Erythroblast (primary cell): ENCODE measurements at places on chromosomes 12 and 14.

DNA sequence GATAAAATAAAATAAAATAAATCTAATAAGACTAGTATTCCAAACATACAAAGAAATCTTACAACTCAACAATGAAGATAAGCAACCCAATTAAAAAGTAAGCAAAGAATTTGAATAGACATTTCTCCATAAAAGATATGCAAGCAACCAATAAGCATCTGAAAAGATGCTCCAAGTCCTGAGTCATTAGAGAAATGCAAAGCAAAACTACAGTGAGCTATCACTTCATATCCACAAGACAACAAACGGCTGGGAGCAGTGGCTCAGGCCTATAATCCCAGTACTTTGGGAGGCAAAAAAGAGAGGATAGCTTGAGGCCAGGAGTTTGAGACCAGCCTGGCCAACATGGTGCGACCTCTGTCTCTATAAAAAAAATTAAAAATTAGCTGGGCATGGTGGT lies 26.8 kb downstream of the ZFYVE1 start:
- DNase-seq: no peak

DNA sequence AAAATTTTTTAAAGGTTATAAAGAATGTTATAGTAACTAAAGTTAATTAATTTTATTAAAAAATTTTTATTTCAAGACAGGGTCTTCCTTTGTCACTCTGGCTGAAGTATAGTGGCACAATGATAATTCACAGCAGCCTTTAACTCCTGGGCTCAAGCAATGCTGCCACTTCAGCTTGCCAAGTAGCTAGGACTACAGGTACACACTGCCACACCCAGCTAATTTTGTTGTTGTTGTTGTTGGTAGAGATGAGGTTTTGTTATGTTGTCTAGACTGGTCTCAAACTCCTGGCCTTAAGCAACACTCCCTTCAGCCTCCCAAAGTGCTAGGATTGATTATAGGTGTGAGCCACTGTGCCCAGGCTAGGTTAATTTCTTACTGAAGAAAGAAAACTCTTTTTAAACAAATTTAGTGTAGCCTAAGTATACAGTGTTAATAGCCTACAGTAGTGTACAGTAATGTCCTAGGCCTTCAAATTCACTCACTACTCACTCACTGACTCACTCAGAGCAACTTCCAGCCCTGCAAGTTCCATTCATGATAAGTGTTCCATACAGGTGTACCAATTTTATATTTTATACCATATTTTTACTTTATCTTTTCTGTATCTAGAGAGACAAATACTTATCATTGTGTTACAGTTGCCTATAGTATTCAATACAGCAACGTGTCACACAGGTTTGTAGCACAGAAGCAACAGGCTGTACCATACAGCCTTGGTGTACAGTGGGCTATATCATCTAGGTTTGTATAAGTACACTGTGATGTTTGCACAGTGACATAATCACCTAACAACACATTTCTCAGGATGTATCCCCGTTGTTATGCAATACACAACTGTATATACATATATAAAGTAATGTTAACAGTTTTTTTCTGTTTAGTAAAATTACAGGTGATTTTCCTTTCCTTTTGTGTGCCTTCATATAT lies 24.7 kb upstream of the DNAAF2 start:
- no peak for DNase-seq

- DNase-seq: no peak
Measured at GRCh38 chr12:126385785-126386184, 1320.5 kb downstream of the AACS start.

DNA sequence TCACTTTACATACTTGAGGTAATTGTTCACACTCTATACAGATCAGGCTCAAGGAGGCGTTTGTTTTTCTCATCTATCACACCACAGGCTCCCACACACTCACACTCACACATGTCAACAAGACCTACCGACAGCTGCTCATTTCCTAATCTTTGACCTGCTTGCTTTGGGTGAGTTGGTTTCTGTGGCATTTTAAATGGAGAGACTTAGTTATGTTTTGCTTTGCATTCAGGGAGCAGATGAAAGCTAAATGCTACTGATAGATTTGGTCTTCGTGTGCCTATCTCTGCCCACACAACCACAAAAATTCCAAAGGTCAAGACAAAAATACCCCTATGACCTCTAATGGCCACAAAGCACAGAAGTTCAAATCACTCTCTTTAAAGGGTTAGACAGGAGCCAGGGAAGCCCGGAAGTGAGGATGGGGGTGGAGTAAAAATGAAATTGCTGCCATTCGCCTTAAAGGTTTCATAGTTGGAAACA lies 203.5 kb upstream of the G2E3 start:
- no peak for DNase-seq

DNA sequence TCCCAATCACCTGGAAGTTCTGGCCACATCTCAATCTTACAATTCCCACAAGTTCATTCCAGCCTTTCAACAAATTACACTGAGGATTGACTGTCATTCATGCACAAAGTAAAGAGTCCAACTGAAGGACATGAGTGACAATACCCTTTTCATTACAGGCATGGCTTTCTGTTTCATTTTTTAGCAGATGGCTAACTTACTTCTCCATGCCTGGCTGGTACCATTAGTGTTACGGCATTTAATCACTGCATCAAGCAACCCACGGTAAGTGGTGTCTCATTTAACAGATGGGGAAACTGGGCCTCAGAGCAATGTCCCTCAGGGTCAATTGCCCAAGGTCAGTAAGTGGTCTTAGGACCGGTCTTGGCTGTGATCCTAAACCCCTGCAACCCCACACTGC lies 114.4 kb downstream of the PRICKLE1 start:
- DNase-seq: no peak

DNA sequence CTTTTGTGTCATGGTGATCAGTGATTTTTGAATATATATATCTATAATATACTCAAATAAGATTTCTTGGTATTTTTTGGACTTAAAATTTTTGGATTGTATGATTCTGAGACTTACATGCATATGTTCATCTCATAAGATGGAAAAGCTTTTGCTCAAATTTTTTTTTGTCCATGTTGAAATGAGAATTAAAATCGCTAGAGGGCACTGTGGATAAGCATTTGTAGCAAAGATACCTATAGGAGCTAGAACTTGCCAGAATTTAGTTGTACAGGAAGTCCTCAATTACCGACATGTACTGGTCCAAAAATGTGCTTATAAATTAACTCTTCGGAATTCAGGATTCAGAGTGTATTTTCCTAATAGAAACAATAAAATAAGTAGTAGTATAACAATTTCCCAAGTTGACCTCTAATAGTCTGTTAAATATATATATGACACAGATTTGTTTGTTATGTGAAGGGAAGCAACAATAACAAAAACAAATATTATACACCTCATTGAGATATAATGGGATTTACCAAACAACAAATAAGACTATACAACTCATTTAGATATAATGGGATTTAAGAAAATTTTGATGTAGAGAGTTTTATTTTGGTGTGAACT lies 179.6 kb downstream of the TMEM117 start:
- peak; percentile 41 for DNase-seq

GRCh38 chr12:109504068-109504467 lies 26.6 kb downstream of the UBE3B start:
- no peak for DNase-seq

DNA sequence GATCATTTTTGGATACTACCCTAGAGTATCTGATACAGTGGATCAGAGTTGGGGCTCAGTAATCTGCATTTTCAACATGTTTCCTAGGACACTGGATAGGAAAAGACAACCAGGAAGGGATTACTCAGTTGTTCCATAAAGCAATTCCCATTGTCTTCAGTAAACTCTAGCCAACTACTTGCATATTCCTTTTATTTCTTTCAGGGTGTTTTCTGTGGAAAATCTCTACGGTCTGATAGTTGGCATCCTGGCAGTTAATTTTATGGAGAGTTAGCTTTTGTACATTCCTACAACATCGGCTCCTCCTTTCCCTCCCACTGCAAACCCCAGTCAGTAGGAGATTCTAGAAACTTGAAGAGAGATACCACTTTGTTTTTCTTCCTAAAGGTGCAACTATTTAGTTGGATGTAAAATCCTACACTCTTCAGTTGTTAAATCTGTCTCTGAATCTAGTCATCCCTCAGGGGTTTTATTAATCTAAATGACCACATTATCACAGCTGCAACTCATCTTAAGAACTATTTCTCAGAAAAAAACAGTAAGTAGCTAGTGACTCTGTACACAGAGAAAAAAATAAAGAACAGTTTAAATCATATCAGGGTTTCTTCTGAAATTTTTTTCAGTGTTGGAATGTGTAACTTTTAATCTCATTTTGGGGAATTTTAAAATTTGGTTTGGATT lies 103.9 kb downstream of the PDE3A start:
- no peak for DNase-seq

- no peak for DNase-seq
Measured at GRCh38 chr12:49903351-49903699, 375 bp downstream of the FAIM2 start.

- no peak for DNase-seq
Measured at GRCh38 chr12:125201940-125202339, 136.7 kb downstream of the AACS start.

DNA sequence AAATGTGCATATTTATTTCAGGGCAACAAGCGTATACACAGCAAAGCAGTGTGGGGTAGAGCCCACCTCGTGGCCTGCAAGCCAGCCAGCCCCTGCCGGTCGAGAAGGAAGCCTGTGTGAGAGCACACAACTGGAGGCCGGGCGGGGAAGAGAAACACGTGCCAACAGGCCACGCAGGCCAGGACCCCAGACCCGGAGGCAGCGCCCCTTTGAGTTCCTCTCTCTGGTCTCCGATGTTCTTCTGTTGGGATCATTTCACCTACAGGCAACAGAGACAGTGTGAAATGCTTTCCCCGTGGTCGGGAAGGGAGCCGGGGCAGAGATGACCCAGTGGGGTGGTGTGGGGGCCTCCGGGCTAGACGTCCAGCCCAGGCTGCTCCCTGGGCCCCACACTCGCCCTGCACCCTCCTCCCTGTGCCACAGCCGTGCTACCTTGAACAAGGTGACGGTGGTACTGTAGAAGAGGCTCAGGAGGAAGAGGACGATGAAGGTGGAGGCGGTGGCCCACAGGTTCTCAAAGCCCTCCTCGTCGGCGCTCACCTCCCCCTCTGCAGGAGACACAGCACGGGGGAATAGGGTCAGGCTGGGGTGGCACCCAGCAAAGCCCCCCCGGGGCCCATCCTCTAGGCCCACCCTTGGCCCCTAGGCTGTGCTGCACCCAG lies 325.5 kb downstream of the TMEM121 start:
- no peak for DNase-seq

- peak; percentile 18 for DNase-seq
Measured at GRCh38 chr12:109291521-109292341, 17.4 kb downstream of the FOXN4 start.

- no peak for DNase-seq
Measured at GRCh38 chr12:95102916-95103671, 29.7 kb upstream of the NR2C1 start.

GRCh38 chr14:34629657-34630529 lies at the start of gene SNX6:
Gene SNX6, minus strand, starts transcription at chr14:34630148. Its CDS starts 32 bp downstream, at chr14:34630116.
- DNase-seq: peak; percentile 86

GRCh38 chr12:71315328-71315985 lies 124.1 kb upstream of the LGR5 start:
- no peak for DNase-seq

- DNase-seq: no peak
Measured at GRCh38 chr12:108575199-108575912, 13.0 kb downstream of the ISCU start.

DNA sequence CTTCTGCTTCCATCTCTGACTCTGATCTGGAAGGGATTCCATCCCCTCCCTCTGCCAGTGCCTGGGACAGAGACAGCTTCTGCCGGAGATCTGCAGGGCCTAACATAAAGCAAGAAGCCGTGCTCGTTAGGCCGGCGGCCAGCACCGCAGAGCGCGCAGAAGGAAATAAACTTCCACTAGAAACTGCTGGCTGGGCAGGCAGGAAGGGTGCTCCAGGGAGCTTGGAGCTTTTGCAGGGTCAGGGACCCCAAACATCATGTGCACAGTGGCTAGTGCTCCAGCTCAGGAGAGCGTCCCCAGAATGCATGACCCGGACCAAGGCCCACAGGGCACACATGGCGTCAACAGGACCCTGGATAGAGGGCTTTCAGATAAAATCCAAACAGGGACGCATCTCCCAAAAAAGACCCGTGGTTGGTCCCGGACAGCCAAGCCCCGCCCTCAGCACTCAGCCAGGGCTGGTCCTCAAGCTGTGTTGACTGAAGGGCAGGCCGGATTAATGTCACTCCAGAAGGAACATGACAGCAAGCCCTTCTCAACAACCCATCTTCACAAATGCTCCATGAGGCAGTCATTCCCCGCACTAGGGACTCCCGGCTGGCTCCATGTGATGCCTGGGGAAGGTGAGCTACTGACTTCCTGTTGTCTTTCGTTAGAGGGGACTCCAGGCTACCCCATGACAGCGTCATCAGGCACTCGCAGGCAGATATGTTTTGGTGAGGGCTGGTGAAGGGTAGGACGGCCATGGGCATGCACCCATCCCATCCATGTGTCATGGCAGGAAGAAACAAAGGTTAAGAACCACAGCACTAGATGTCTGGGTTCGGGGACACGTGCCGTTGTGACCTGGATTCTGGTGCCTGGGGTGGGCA lies 121.5 kb downstream of the CALM1 start:
- no peak for DNase-seq

- no peak for DNase-seq
Measured at GRCh38 chr12:574475-575128, 88.6 kb downstream of the NINJ2 start.

DNA sequence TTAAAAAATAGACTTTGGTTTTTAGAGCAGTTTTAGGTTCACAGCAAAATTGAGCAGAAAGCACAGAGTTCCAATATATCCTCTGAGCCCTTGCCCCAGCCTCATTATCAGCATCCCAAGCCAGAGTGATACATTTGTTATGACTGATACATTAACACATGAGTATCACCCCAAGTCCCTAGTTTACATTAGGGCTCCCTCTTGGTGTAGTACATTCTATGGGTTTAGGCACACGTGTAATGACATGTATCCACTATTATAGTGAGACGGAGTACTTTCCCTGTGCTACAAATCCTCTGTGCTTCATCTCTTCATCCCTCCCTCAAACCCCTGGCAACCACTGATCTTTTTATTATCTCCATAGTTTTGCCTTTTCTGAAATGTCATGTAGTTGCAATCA lies 22.5 kb upstream of the GSG1 start:
- no peak for DNase-seq

DNA sequence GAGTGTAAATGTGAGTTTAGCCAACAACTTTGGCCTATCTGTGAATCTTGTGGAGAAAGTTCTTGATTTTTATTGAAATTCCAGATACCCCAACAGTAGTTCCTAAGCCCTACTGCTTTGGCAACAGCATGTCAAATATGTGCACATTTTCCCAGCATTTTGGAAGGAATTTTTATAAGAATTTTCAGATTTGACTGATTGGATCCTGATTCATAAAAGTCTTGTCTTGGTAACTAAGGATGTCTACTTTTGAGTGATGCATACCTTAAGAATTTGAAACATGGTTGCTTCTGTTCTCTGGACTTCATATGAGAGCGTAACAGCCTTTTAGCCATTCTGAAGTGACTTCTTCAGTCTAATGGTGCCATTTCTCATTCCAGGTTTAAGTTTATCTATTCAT lies 106.7 kb downstream of the ANO4 start:
- DNase-seq: no peak

GRCh38 chr14:99803803-99804202 lies 10.6 kb downstream of the EML1 start:
- DNase-seq: no peak

GRCh38 chr12:12376646-12377448 lies 20.0 kb downstream of the BORCS5 start:
- peak; percentile 81 for DNase-seq
